ENCODE measurements at places on chromosomes 3 and 15.
A peak's percentile ranks its signal among the peaks of the same experiment; 100 is the strongest.

GRCh38 chr3:122931636-122932035 lies 95.9 kb downstream of the SEMA5B start:
- no peak for DNase-seq

GRCh38 chr3:133367956-133368355 lies 31.9 kb upstream of the BFSP2 start:
- no peak for DNase-seq

DNA sequence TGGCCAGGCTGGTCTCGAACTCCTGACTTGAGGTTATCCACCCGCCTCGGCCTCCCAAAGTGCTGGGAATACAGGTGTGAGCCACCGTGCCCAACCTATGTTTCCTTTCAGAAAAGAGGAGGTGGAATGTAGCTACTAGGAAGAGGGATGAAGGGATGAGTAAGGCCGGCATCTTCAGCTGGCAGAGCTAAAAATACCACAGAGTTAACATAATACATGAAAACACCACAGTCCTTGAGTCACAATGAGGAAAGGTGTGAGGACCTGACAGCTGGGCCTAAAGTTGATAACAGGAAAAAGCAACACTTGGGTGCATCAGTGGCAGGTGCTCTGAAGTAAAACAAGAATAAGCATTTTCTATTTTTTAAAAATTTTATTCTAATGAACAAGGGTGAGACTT lies 392.2 kb downstream of the DIPK2A start:
- no peak for DNase-seq

GRCh38 chr3:23086831-23087230 lies 116.3 kb upstream of the UBE2E2 start:
- no peak for DNase-seq

GRCh38 chr3:195195321-195196209 lies 75.4 kb downstream of the XXYLT1 start:
- DNase-seq, result peak; percentile 49

GRCh38 chr15:96037584-96037983 lies 292.9 kb upstream of the NR2F2 start:
- DNase-seq, result no peak

DNA sequence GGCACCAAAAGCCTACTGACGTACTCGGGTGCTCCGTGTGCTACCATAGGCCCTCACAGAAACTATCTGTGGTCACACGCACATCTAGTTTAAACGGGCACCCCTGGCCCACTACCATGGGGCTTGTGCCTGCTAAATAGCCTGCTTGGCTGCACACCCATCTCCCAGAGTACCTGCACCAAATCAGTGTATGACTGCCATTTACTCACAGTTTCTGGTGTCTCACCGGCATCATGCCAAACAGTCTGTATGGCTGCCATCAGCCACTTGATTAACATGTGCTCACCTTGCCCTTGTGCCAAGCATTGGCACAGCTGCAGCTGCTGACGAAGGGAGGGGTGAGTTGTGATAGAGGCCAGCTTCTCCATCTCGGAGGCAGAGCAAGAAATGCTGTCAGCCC lies 232.7 kb downstream of the IGSF11 start:
- no peak for DNase-seq

DNA sequence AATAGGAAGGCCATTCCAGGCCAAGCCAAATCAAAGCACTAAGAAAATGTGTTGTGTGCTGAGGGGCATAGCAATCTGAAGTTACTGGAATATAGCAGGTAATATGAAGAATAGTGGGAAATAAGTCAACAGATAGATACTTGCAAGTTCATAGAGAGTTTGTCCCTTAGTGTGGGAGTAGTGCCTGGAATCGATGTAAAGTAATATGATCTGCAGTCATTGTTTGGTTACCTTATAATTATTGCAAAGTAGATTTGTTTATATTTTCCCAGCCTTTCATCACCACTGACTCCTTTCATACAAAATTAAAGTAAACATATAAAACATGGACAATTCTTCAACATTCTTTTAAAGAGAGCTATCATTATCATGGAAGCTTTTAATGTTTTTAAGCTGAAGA lies 420.9 kb upstream of the NECTIN3 start:
- no peak for DNase-seq

Data from activated effector memory CD4-positive, alpha-beta T cell treated with anti-CD3 and anti-CD28 coated beads, Interleukin-2, amount 50 U/mL, for 16 hours (primary cell).